ENCODE measurements at places on chromosomes 12 and 14. TPM values are rescaled to one million over a fixed set of nuclear protein-coding genes. Genes with fewer than 3 reads are reported as not detected.

Gene PAX9
- not detected for polyA plus RNA-seq

Gene KRT75
- polyA plus RNA-seq, result not detected

Gene SSTR1
- 1.3 TPM for polyA plus RNA-seq

GRCh38 chr14:59439256-59439965 lies 25.8 kb downstream of the GPR135 start:
- no peak for DNase-seq

DNA sequence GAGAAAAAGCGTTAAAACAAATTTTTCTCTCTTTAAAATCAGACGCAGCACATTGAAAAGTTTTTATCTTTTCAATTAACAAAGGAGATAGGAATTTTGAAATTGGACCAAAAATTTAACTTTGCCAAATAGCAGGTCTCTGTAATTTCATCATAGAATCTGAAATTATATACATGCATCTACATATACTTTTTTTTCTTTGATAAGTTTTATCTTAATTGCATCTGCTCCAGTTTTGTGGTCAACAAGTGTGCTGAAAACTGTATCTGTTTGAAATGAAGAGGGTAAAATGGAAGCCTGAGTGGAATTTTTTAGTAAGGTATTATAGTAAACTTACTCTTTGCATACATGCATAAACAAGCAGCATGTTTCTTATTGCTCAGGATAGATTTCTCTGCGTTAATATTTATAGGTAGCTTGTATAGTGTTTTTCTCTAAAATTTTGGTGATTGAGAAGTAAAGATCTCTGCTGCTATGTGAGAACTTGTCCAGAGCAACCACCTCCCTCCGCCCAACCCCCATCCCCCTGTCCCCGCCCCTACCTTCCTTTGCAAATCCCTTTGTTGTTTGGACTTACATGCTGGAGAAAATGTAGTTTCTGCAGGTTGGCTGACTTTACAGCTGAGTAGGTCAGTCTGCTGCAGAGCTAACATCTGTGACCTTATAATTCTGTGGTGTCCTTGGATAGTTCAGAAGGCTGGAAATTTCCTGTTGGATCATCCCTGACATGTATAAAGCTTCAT lies 64.6 kb downstream of the VRK1 start:
- DNase-seq, result peak; percentile 40

DNA sequence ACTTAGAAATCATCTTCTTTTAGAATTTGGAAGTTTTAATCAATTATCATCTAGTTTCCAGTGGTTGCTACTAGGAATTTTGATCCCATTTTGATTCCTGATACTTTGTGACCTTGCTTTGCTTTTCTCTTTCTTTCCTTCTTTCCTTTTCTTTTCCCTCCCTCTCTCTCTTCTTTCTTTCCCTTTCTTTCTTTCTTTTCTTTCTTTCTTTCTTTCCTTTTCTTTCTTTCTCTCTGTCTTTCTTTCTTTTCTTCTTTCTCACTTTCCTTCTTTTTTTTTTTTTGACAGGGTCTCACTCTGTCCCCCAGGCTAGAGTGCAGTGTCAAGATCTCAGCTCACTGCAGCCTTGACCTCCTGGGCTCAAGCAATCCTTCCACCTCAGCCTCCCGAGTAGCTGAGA lies 81.5 kb upstream of the OSBPL8 start:
- DNase-seq, result no peak

DNA sequence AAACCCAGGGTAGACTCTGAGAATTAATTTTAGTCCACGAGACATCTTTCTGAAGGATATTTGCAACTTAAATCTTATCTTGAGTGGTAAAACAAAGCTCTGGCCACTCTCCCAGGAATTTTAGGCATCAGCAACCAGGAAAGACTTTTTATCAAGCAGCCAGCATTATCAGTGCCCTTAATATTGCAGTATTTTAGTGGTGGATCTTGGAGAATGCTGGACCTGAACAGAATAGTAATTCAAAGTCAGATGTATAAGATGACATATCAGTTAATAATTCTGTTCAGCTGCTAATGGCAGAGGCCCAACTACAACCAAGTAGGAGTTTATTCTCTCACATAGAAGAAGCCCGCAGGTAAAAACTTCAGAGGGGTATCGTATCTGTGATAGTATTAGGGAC lies 59.0 kb upstream of the CRY1 start:
- no peak for DNase-seq

DNA sequence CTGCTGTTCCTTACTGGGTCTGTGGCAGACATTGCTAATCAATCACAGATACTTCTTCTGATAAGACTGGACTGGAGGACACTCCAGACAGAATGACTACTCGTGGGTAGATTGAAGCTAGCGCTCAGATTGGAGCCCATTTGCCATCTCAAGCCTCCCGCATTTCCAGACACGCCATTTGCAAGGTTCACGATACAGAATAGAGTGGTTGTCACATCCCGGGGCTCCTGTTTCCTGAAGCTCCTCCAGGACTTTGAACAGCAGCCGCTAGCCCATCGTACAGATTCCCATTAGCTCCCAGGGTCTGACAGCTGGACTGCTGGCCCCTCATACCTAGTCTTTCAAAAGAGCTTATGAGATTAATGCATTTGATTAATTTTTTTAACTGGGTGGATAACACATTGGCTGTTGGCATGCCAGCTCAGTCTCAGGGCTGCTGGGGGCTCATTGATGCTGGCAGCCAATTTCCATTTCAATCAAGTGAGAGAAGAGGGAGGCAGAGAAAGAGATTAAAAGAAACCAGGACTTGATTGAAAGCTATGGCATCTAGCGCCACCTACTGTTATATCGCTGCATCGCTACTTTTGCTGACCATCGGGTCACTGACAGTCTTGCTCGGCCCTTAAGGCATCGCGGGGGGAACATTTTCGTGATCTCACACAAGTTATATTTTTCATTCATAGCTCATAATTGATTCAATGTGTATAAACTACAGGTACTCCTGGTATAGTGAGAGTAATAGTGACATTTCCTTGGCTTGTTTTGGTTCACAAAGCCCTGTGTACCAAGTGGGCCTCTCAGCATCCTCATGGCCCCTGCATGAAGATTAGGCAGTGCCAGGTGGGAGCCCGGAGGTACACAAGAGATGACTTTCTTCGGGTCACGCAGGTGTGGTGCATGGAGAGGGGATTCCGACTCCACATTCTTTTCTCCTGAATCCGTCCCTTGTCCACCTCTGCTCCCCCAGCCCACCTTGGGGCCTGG lies 78.6 kb downstream of the CCDC60 start:
- peak; percentile 73 for DNase-seq

DNA sequence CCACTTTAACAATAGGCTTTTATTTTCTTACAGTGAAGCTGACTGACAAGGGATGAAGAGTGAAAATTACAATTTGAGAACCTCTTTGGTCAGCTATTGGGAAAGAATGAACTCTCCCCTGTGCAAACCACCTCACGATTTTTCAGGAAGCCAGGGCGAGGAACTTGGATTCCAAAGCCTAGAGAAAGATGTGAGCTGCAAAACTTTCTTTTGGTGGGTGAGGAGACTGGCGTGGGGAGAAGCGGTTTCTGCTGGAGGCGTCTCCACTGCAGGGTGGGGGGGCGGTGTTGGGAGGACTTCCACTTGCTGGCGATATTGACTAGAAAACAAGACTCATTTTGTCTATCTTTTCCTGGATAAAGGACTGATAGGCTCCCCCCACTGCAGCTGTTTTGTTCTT lies 59.3 kb upstream of the VRK1 start:
- DNase-seq, result no peak

DNA sequence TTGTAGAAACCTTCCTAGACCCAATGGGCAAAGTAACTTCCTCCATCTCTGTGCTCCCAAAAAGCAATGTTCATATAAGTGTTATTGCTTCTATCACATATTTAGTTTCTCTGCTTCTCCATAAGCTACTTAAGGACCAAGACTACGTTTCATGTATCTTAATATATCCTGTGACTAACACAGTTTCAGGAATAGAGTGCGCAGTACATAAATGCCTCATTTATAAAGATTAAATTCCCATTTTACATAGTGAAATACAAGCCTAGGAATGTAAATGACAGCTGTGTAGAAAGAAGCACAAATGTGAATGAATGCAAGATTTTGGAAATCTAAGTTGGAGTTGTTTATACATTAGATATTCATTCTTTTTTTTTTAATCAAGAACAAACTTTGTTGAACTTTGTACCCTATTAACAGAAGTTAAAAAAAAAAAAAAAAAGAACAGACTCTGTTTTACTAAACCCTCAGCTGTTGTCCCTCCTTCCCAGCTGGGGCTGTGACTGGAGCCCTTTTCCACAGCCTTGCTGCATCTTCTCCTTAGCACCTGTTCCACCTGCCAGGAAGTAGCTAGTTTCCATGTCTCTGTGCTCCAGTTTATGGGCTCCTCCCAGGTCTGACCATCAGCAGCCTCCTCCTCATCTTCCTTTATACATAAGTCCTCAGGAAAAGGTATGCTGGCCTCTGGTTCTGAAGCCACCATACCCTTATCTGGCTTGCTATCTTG lies 7.0 kb upstream of the METTL17 start:
- no peak for DNase-seq

DNA sequence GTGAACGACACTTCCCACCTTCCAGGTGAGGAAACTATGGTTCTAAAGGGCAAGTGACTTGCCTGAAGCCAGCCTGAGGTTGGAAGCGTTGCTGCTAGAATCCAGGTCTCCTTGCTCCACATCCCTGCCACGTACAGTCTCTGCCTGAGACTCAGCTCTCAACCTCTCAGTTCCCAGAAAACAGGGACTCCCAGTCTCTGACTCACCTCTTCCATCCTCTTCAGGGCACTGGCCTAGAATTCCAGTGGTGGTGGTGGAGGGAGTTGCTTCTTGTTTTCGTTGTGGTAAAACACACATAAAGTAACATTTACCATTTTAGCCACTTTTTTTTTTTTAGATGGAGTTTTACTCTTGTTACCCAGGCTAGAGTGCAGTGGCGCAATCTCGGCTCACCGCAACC lies 7.3 kb downstream of the GPR68 start:
- DNase-seq, result no peak

DNA sequence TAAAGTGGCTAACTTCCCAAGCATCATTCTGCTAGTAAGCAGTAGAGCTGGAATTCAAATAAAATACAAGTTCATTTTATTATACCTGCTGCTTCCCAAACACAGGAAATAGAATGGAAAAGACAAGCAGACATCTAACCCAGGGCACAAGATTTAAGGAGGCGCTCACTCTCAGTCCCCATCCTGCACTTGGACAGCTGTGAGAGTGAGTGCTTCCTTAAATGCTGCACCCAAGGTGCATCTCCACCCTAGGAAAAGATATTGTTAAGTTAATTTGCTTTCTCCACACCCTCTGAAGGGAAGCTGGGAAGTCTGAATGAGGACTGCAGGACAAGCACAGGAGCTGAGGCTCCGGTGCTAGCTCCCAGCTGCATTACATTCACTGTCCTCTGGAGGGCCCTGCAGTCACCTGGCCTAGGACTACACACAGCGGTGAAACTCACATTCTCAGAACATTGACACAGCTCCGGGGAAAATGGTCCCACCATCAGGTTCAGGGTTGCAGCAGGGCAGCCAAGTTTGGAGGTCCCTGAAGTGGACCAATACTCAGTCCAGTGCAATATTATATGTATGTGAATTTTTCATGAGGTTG lies 14.2 kb downstream of the HEBP1 start:
- no peak for DNase-seq

DNA sequence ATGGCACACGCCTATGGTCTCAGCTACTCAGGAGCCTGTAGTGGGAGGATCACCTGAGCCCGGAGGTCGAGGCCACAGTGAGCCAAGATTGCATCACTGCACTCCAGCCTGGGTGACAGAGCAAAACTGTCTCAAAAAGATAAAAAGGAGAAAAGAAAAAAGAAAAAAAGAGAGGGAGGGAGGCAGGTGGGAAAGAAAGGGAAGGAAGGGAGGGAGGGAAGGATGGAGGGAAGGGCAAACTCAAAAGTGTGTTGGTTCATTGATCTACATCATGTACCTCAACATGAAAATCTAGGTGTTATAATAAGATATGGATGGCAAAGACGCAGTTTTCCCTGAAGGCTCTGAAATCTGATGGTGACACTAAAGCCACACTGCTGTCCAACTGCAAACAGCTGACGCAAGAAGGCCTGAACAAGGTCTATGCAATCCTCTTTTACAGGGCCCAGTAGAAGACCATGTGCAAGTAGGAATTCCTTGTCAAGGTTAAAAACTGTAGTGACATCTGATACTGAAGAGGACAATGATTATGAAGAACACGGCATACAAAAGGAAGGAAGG lies 143.6 kb downstream of the ITPR2 start:
- DNase-seq, result no peak

DNA sequence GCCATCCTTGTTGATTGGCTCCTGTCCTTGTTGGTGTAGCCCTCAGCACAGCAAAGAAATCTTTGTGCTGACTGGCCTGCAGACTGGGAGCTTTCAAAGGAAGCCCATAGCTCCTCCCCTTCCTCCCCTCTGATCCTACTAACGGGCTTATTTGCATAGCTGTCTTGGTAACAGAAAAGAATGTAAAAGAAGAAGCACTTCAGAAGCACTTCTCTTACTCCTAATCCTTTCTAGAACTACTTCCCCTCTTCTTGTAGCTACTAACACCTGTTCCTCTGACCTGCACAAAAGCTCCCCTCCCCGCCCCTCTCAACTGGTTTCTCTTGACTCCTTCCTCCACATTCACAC lies 14.3 kb upstream of the RIC8B start:
- no peak for DNase-seq

DNA sequence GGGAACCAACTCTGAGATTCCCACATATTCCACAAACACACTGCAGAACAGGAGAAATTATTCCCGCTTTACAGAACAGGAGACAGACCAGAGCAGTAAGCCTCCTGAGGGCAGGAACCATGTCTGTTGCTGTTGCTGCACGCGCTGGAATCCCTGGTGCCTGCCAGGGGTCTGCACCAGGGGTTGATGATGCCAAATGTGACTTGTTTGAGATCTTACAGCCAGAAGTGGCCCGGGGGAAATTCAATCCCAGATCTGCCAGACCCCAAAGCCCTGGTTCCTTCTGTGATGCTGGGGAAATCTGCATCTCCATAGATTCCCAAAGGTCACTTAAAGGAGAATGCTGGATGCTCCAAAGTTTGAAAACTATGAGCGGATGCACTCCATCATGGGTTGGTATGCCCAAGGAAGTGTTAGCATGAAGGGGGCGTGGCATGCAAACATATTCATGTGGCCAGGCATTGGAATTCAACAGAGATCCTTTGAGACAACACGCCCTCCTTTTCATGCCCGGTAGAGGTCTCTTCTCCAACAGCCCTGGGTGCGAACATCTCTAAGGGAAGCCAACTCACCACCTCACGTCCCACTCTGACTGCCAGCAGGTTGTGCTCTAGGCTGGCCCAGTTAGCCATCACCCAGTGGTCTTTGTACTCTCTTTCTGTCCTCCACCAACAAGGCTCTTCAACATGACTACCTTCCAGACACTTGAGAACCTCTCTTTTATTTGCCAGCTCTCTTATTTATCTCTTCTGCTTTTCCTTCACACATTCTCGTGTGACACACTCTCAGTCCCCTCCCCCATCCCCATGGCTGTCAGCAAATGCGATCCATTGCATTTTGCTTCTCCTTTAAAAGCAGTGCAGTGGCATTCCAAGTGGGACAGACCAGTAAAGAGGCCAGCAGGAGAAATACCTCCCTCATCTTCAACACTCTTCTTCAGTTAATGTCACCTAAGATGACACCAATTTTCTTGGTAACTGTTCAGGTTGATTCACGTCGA lies 131.3 kb downstream of the ZFP36L1 start:
- DNase-seq, result peak; percentile 9

GRCh38 chr12:47808050-47808449 lies 11.7 kb downstream of the HDAC7 start:
- no peak for DNase-seq

Data from kidney (tissue), 22 donors.